ENCODE measurements at places on chromosomes 4 and X.
A peak's percentile ranks its signal among the peaks of the same experiment; 100 is the strongest.

DNA sequence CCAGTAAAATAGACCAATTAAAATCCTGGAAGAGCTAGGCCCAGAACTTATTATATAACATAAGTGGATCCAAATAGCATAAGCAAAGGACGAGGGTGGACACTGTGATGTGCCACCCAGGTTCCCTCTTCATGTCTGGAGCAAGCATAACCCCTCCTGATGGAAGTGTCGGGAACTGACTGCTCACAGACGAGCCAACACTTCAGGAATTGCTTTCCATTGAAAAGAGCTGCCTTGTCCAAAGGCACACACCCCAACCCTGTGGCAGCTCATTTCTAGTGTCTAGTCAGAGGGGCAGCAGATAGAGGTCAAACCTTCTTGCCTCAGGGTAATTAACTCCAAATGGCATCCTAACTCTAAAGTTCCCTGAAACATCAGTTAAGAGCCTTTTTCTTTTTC lies 15.3 kb downstream of the DDIT4L start:
- DNase-seq: no peak

DNA sequence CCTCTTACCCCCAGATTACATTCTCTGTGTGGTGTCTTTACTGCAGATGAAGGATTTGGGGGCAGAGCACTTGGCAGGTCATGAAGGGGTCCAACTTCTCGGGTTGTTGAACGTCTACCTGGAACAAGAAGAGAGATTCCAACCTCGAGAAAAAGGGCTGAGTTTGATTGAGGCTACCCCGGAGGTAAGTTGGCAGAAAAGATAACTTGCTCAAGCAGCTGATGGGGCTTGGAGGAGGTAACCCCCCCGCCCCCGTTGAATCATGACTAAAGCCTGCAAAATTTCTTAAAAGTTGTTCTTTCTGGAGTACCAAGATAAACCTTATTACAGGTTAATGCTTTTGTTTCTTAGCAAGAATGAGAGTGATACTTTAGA lies 1.5 kb downstream of the CCNG2 start:
- no peak for DNase-seq

DNA sequence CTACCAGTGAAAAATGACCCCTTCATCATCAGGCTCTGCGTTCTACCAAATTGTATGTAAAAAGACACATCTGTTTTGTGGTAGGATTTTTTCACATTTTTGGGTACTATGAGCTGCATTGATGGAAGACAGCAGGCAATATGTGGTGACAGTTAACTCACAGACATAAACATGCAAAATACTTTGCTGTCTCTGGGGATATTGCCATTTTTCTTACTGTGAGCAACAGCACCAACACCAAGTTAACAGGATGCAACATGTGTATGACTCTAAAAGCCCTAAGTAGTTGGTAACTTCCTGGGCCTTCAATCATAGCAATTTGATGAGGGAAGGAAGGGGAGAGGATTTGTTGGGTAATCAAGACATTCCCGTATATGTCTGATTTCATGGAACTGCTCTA lies 56.4 kb upstream of the DRP2 start:
- DNase-seq: no peak

DNA sequence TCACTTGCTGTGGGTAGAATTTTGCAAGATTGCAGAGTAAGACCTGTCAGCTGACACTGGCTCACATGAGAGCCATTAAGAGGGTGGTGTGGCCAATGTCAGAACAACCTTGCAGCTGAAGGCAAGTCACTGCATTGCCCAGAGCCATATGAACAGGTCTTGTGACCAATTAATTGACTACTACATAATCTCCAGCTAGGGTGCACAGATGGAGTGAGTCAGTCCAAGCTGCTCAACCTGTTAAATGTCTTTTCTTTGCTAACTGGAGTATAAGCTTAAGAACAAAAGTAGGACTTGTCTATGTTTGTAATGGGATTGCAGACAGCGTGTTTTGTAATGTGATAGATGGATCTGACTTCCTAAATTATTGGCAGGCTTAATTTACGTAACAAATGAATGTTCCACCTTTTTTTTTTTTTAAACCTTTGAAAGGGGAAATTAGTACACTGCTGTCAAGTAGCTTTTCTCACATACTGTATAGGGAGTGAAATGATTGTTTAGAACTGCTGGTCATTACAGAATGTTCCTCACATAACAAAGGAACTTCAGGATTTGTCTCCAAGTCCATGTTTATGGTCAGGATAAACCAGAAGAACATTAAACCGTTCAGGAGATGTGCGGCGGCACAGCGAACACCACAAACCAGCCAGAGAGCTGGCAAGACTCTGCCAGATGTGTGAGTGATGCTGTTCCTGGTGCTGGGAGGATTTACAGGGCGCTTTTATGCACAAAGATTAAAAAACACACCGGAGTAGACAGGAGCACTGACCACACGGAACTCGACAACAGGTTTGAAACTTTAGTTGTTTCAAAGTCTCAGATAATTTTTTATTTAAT lies 37.0 kb downstream of the FNIP2 start:
- no peak for DNase-seq

DNA sequence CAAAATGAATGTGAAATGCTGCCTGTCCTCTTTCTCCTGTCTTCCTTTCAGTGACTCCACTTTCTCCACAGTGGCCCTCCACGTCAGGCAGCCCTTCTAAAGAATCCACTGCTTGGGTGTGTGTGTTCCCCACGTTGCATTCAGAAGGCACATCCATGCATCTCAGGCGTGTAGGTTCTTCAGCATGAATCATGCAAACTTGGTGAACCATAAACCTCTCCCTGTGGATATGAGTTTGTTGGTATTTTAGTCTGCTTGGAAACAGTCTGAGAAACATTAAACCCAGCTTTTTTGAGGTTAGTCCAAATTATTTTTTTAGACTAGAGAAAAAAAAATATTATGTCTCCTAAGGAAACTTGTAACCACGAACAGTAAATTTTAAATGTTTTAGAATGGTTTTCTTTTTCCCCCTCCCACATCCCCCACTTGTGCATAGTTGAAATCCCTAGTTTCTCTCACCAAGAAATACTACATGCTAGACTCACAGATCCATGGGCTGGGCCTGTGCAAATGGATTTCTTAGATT lies 251.6 kb downstream of the CBR4 start:
- peak; percentile 89 for DNase-seq

- DNase-seq: no peak
These were observed 37.4 kb downstream of the ETNPPL start for GRCh38 chr4:108725457-108725856.

DNA sequence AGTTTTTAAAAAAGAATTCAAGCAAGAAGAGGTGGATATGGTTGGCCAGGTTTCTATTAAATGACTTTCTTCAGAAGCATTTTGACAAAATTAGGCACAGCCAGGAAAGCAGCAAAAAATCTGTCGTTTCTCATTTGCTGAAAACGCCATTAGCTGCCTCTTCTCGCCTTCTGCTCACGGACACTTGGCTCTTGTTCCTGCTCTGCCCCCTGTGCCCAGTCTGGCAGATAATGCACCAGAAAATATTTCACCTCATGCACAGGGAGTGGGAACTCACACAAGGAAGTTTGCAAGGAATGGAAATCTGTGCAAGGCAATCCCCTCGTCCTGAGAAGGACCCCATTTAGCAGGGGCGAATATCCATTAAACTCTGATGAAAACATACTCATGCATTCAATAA lies 260.0 kb downstream of the PACRGL start:
- no peak for DNase-seq

DNA sequence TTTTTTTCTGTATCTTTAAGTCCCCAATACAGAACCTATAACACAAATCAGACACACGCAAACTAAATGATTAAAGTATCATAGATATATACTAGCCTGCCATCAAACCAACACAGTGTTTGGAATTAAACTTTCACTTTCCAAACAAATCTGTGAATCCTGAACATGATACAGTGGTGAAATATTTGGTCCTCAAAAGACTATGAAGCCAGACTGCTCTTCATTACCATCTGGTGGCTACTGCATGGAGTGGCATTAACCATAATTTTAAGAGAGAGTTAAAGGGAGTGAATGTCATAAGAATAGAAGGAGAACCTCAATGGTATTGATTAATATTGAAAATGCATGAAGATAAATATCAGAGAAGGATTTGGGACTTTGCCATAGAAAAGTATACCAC lies 9.2 kb upstream of the GABRA4 start:
- no peak for DNase-seq

- no peak for DNase-seq
These were observed 649.1 kb downstream of the GRID2 start for GRCh38 chr4:92952897-92953296.

DNA sequence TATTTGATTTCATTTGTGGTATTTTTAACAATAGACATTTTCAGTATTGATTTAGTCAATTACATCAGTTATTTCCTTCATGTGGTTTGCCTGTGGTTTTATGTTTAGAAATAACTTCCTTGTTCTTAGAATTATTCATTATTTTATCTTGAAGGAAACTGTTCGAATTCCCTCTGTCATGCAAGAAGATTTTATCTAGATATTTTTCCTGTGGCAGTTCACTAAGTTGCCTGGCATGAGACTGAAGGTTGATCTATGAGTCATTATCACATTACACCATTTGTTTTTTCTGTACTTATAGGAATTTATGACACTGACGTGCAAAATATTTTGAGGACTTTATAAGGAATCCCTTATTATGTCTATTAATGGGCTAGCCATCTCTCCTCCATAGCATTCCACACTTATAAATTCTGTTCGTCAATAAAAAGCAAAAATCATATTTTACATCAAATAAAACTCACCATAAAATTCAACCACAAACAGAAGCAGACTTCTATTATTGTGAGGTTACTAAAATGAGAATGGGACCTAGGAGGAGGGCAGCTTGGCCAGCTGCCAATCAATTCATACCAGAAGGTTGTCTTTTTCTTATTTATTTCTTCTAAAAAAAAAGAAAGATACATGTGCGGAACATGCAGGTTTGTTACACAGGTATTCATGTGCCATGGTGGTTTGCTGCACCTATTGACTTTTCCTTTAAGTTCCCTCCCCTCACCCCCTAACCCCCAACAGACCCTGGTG lies 179.0 kb downstream of the KCNIP4 start:
- DNase-seq: peak; percentile 77

GRCh38 chr4:146340798-146341197 lies 126.5 kb downstream of the REELD1 start:
- DNase-seq: peak; percentile 9

DNA sequence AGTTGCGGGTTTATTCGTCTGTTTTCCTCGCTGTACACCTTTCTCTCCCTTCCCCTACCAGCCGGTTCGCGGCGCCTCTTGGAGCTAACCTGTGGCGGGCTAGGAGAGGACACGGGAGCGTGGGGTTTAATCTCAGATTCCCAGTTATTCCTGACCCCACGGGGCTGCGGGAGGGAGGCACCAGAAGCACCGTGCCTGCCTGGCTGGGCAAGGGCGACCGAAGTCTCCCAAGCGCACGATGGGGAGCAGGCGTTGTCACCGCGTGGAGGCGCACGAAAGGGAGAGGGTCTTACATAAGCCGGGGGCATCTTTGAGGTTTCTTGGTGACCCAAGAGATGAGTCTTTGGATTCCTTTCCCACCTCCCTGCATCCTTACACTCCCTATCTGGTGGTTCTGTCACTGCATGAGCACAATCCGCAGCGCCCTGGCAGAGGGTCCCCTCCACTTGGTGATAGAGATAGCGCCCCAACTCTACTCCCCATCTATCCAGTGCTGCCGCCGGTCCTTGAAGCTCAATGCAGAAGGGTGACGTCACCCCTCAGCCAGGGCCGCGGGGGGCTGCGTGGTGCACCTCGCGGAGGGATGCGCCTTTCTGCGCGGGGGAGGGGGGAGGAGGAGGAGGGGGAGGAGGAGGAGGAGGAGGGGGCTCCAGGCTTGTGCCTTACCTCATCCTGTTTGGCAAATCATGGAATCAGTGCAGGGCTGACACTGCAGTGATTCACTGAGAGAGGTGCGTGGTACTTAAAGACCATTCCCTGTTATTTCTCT lies 793 bp downstream of the TSPAN7 start:
- DNase-seq: no peak

DNA sequence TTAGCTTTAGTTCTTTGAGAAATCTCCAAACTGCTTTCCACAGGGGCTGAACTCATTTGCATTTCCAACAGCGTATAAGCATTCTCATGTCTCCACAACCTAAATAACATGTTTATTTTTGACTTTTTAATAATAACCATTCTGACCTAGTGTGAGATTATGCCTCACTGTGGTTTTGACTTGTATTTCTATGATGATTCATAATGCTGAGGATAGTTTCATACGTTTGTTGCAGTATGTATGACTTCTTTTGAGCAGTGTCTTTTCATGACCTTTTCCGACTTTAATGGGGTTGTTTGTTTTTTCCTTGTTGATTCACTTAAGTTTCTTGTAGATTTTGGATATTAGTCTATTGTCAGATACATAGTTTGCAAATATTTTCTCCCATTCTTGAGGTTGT lies 1833.0 kb upstream of the PCDH10 start:
- DNase-seq: no peak

DNA sequence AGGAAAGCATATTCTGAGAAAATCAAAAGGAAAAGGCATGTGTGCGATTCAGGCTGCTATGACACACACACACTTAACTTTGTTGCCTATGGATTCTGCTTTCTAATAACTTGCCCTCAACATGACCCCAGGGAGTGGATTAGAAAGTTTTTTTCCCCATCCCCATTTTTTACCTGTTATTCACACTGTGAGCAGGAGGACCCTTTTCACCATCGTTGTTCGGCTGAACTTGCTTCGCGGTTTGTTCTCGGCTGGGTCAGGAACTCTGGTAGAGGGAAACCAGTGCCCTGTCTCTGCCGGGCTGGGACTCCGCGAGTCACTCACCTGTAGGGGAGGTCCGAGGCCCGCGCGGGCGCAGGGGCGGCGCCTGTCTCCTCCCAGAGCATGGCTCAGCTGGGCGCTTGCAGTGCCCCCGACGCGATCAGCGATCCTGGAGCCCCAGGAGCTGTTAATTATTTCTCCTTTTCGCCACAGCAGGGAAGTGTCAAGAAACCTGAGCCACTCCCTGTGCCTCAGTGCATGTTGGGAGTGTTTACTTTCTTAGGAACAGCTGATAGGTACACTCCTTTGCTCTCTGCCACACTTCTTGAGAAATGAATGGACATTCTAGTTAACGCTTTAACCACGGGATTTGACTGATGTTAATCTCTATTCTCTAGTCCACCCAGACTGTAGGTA lies at the start of gene RASSF6:
Gene RASSF6 (minus strand): TSS at position 322 of the 678 bp plus-strand sequence. CDS start 8,641 bp downstream, outside the sequence.
- no peak for DNase-seq

DNA sequence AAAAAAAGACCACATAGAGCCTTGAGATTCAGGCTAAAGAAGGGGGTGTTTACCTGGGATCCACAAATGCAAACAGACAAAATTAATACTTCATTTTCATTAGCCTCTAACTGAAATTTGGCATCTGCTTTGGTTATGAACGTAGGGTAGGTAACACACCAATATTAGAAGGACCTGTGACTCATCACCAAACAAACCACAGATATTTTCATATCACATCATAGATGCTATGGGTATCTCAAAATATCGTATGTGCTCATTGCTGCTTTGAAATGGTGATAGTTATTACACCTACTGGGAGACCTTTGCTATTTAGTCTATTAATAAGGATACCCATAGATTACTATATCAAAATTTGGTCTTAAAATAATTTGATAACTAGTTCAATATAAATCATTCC lies 180.6 kb upstream of the MAP3K15 start:
- no peak for DNase-seq

- DNase-seq: no peak
These were observed 179.7 kb upstream of the NDST4 start for GRCh38 chr4:115293093-115293462.
